Muscle of arm (tissue), 14 donors: ENCODE measurements at places on chromosomes 12 and 14. TPM values are rescaled to one million over a fixed set of nuclear protein-coding genes. Genes with fewer than 3 reads are reported as not detected.

DNA sequence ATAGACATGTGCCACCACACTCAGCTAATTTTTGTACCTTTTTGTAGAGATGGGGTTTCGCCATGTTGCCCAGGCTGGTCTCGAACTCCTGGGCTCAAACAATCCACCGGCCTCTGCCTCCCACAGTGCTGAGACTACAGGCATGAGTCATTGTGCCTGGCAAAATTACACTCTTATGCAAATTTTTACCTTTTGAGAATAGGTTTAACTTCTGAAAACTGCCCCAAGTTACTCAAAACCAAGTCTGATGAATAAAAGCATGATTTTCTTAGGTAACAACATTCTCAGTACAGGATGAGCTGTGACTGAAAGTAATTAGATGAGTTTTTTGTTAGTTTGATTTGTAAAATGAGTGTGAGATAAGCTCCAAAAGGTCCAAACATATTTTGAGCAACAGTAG, 166.0 kb downstream of the RPS29 start:
- DNase-seq: no peak

DNA sequence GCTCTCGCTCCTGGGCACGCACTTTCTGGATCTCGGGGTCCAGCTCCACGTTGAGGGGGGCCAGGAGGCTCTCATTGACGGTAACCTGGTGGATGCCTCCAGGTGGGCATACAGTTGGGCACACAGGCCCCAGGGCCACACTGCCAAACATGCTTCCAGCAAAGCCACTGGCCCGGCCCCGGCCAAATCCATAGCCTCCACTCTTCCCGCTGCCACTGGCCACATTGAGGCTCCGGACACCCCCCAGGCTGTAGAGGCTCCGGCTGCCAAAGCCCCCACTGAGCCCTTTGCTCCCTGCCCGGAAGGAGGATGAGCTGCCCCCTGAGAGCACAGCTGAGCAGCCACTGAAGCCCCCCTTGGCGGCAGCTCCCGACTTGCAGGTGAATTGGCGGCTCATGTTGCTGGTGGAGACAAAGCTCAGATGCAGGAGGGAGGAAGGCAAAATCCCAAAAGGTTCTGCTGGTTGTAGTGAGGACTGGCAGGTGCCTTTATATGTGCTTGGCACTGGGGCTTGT, at the start of gene KRT71:
TSS of gene KRT71 (minus strand) at position 465 of the 515 bp plus-strand sequence. CDS start at position 397, 68 bp downstream.
- DNase-seq: no peak

GRCh38 chr14:23119363-23120327, 590 bp upstream of the CEBPE start:
- no peak for DNase-seq

DNA sequence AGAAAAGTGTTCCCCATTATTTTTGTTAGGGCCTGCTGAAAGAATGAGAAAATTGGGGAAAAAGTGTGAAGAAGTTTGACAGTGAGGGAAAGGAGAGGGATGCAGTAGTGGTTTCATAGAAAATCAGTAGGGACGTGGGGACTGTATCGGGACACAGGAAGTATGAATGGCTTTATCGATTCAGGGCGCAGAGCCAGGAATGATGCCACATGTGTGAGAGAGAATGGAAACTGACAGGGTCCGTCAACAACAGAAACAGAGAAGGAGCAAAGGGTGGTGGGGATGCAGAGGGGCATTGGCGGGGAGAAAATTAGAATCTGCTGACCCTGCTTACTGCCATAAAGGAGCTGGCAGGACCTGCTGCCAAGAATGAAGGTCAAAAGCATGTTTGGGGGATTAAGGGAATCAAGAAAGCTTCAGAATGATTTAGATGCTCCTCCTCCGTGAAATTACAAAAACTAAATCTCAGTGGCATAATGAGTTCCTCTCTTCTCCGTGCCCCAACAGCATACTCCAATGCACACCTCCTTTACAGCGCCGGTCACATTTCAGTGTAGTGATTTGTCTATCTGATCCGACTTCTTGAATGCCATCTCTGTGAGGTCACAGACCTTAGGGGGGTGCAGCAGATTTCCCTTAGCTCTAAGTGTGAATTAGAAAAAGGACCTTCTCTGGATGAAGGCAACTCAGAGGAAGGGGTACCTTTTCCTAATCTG, 92.6 kb downstream of the EMP1 start:
- DNase-seq: no peak

DNA sequence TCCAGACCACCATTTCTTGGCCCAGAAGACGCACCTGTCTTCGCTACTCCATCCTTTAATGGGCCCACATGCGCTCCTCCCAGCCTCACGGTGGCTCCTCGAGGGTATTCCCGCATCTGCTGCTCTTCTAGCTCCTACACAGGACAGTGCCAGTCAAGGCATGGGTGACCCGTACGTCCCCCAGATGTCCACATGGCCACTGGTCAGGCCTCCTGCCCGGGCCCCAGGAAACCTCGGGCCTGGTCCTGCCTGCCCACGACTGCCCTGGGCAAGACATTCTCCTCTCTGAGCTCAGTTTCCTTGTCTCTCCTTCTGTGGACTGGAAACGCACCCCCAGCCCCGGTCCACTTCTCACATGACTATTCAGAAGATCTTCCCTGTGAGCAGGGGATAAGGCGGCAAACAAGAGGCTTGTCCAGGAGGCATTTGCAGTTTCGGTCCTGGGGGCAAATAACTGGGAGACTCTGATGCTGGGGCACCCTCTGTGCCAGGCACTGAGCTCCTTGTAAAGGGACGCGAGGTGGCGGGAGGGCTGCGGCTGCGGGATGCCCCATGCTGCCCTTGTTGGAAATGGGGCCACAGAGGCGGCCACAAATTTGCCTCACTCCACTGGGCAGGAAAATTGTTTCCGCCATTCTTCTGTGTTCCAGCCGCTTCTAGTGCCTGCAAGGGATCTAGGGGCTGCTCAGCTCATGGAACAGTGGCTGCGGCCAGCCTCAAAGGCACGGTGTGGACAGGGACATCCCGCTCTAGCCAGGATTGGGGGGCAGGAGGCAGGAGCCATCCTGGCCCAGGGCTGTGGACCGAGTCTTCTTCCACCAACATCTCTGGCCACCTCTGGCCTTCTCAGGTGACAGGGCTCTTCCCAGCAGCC, 6.8 kb upstream of the BEGAIN start:
- no peak for DNase-seq

LRRC43 gene
- 0.46 TPM for polyA plus RNA-seq

SOX5 gene
- 2.5 TPM for polyA plus RNA-seq
